Activated naive CD8-positive, alpha-beta T cell treated with anti-CD3 and anti-CD28 coated beads for 36 hours (primary cell): ENCODE measurements at places on chromosomes 7 and 10. TPM values are rescaled to one million over a fixed set of nuclear protein-coding genes. Genes with fewer than 3 reads are reported as not detected.
A peak's percentile ranks its signal among the peaks of the same experiment; 100 is the strongest.

Gene SNCG
- total RNA-seq: not detected

DNA sequence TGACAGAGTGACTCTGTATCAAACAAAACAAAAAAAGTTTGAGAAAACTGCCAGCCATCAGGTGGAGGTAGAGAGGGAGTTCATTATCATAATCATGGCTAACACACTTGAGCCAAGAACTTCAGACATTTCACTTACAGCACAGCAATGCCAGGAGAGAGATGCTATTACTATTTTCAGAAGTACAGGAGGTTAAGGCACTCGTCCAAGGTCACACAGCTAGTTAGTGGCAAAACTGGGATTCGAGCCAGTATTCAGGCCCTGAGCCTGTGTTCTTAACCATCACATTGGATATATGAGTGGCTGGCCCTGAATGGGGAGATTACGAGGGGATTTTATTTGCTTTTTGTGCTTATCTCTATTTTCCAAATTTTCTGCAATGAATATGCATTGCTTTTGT is 24.8 kb upstream of the UNC5B start:
- H3K27ac ChIP-seq: no peak overlapping the region
- H3K27me3 ChIP-seq: no peaks in the 10 kb centered on the region
- no peak for DNase-seq
- no peaks in the 10 kb centered on the region for H3K4me1 ChIP-seq

GRCh38 chr10:95121904-95122303 is 52.6 kb upstream of the CYP2C8 start:
- H3K27ac ChIP-seq: no peak overlapping the region
- peaks cover 5% of the 10 kb centered on the region for H3K27me3 ChIP-seq
- H3K4me3 ChIP-seq: no peak overlapping the region
- DNase-seq: no peak

- peaks cover 15% of the 10 kb centered on the region for H3K4me1 ChIP-seq
- no peak overlapping the region for H3K4me3 ChIP-seq
- no peak for DNase-seq
- no peak overlapping the region for H3K27ac ChIP-seq
- no peaks in the 10 kb centered on the region for H3K36me3 ChIP-seq
- peaks cover 11% of the 10 kb centered on the region for H3K27me3 ChIP-seq
Measured at GRCh38 chr7:151206914-151207313, 3.4 kb downstream of the H2BK1 start.

DNA sequence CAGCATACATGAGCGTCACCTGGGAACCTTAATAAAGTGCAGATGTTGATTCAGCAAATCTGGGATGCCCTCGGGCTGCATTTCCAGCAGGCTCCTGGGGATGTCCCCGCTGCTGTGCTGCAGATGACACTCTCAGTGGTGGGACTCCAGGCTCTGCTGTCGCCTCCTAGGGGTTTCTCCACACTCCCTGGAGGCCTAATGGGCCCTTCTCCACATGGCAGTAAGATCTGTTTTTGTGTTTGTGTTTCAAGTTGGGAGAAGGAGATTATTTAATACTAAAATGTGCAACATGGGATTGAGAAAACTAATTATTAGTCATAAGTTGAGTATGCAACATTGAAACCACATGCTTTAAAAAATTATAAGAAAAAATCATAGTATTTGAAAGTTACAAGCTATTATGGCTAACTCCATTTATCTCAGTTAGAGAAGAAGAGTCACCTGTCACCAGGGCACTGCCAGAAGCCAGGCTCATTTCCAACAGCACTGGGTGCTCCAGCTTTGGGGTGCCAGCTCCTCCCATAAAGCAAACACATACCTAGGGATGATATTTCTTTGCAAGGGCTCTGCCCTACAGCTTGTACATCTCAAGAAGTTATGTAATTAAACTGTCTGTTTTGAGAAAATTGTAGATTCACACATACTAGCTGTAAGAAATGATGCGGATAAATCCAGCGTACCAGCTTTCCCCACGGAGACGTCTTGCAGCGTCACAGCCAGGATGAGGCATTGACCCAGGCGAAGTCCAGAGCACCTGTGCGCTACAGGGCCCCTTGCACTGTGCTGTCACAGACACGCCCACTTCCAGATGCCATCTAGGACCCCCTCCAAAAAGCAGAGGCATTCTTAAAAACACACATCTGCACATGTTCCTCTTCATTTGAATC is 106.4 kb downstream of the EGFR start:
- H3K27me3 ChIP-seq: peaks cover 20% of the 10 kb centered on the region
- H3K4me1 ChIP-seq: peaks cover under 1% of the 10 kb centered on the region
- no peaks in the 10 kb centered on the region for H3K36me3 ChIP-seq
- H3K27ac ChIP-seq: no peak overlapping the region
- H3K4me3 ChIP-seq: no peak overlapping the region

GRCh38 chr7:94623820-94624219 is 32.1 kb downstream of the SGCE start:
- H3K4me3 ChIP-seq: no peak overlapping the region
- no peaks in the 10 kb centered on the region for H3K27me3 ChIP-seq
- H3K4me1 ChIP-seq: peaks cover 10% of the 10 kb centered on the region
- no peak for DNase-seq
- no peak overlapping the region for H3K27ac ChIP-seq

DNA sequence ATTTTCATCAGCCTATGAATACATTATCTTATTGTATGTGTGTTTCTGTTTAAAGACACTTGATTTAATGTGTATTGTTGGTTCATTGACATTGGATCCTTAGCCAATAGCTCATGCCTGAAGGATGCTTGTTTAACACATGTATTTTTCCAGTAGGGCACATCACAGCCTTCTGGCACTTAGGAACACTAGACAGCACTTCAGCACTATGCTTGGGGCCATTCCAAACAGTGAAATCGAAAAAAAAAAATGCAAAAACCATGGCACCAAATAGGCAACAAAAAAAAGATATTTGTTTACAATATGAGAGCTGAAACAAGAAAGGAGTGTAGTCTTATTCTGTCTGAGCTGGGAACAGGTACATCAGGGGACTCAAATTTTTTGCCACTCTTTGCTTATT is 262.8 kb downstream of the SLC25A13 start:
- no peaks in the 10 kb centered on the region for H3K4me1 ChIP-seq
- H3K36me3 ChIP-seq: no peaks in the 10 kb centered on the region
- H3K27me3 ChIP-seq: peaks cover 34% of the 10 kb centered on the region
- no peak overlapping the region for H3K4me3 ChIP-seq
- no peak overlapping the region for H3K27ac ChIP-seq

Gene OR2A12
- not detected for total RNA-seq

- no peak overlapping the region for H3K27ac ChIP-seq
- H3K4me3 ChIP-seq: no peak overlapping the region
- peaks cover 2% of the 10 kb centered on the region for H3K36me3 ChIP-seq
- DNase-seq: no peak
- no peaks in the 10 kb centered on the region for H3K27me3 ChIP-seq
Measured at GRCh38 chr7:151608031-151608551, 88.4 kb upstream of the RHEB start.

GRCh38 chr10:97319671-97320479 is 804 bp downstream of the FRAT1 start:
- no peaks in the 10 kb centered on the region for H3K36me3 ChIP-seq
- no peaks in the 10 kb centered on the region for H3K27me3 ChIP-seq
- peak overlapping the region; percentile 81 for H3K27ac ChIP-seq
- peak overlapping the region; percentile 84 for H3K4me3 ChIP-seq
- H3K4me1 ChIP-seq: peaks cover 24% of the 10 kb centered on the region
- peak; percentile 79 for DNase-seq

DNA sequence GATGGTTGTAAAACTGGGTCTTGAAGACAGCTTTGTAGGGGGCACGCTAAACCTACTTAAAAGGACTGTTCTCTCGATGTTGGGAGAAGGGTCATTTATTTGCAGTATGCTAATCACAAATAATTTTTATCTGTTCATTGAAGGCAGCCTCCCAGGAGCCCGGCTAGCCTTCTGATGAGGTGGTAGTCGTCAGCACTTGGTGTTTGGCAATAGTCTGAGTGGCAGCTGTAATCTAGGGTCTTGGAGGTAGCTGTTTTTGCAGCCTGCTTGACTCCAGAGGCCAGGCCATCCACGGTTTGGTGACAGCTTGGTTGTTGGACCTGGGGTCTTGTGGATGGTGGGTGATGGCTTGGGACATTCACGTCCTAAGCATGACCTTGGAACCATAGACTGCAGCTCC is 2.2 kb downstream of the GTF2IRD1 start:
- H3K4me1 ChIP-seq: peaks cover 15% of the 10 kb centered on the region
- no peak for DNase-seq
- H3K36me3 ChIP-seq: no peaks in the 10 kb centered on the region
- no peak overlapping the region for H3K27ac ChIP-seq
- H3K4me3 ChIP-seq: no peak overlapping the region

- H3K27me3 ChIP-seq: peaks cover 3% of the 10 kb centered on the region
- H3K4me3 ChIP-seq: no peak overlapping the region
- H3K36me3 ChIP-seq: no peaks in the 10 kb centered on the region
- no peaks in the 10 kb centered on the region for H3K4me1 ChIP-seq
Measured at GRCh38 chr10:78341953-78342614, 308.4 kb downstream of the RPS24 start.

DNA sequence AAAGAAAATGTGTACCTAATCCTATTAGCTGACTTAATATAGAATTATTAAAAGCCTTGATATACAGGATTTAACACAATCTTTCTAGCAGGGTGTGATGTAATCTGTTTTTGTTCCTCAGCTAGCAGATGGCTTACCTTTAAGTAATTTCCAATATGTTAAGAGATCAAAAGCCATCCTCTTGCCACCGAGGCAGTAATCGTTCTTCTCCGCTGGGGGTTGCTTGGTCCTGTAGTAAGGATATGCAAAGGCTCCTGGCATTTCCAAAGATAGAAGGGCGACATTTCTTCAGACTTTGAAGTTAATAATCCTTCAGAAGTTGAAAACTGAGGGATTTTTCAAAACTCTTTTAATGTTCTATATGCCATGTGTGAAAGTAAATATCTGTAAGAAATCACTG is 156.4 kb downstream of the FZD1 start:
- no peak overlapping the region for H3K4me3 ChIP-seq
- DNase-seq: no peak
- no peak overlapping the region for H3K27ac ChIP-seq
- no peaks in the 10 kb centered on the region for H3K36me3 ChIP-seq
- no peaks in the 10 kb centered on the region for H3K27me3 ChIP-seq
- H3K4me1 ChIP-seq: no peaks in the 10 kb centered on the region

- H3K4me3 ChIP-seq: no peak overlapping the region
- H3K27ac ChIP-seq: no peak overlapping the region
- H3K27me3 ChIP-seq: no peaks in the 10 kb centered on the region
- DNase-seq: no peak
Measured at GRCh38 chr10:51090190-51090589, 15.9 kb downstream of the PRKG1 start.

Gene DOCK1
- total RNA-seq: 0.76 TPM

Gene LLCFC1
- not detected for total RNA-seq

GRCh38 chr10:14611968-14612693 is 162.6 kb downstream of the FAM107B start:
- H3K4me1 ChIP-seq: peaks cover 34% of the 10 kb centered on the region
- H3K27me3 ChIP-seq: no peaks in the 10 kb centered on the region
- H3K4me3 ChIP-seq: no peak overlapping the region
- no peak for DNase-seq
- H3K36me3 ChIP-seq: no peaks in the 10 kb centered on the region

GRCh38 chr10:71263376-71263775 is 51.0 kb downstream of the UNC5B start:
- H3K27me3 ChIP-seq: no peaks in the 10 kb centered on the region
- DNase-seq: no peak
- no peaks in the 10 kb centered on the region for H3K36me3 ChIP-seq
- H3K27ac ChIP-seq: no peak overlapping the region
- no peak overlapping the region for H3K4me3 ChIP-seq
- no peaks in the 10 kb centered on the region for H3K4me1 ChIP-seq

DNA sequence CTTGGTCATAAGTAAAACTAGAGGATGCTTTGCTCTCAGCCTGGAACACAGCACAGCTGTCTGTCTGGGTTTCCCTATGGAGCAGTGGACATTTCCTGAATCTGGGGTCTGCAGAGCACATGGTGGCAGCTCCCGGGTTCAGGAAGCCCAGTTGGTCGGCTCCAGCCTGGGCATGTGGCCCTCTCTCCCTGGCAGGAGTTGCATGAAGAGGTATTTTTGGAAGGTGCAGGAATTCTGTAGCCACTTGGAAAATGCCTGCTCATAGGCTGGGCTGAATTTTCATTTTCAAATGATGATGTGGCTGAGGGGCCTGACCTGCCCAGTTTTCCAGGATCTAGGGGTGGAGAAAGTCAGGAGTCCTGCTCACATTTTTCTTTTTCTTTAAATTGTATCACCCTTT is 6.7 kb upstream of the TPST1 start:
- H3K27ac ChIP-seq: no peak overlapping the region
- H3K36me3 ChIP-seq: no peaks in the 10 kb centered on the region
- peaks cover 7% of the 10 kb centered on the region for H3K4me1 ChIP-seq
- no peak overlapping the region for H3K4me3 ChIP-seq
- DNase-seq: no peak

DNA sequence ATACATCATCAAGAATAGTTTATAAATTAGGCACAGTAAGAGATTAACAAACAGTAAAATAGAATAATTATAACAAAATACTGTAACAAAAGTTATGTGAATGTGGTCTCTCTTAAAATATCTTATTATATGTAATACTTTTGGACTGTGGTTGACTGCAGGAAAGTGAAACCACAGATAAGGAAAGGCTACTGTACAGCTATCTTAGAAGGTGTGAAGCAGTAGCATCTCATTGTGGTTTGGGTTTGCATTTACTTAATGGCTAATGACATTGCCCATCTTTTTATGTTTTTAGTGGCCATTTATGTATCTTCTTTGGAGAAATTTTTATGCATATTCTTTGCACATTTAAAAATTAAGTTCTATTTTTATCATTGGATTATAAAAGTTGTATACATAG is 296.4 kb upstream of the MAGI2 start:
- H3K36me3 ChIP-seq: no peaks in the 10 kb centered on the region
- H3K27ac ChIP-seq: no peak overlapping the region
- no peak overlapping the region for H3K4me3 ChIP-seq
- DNase-seq: no peak
- no peaks in the 10 kb centered on the region for H3K27me3 ChIP-seq

Gene ATG9B
- 12.3 TPM for total RNA-seq
